ENCODE measurements at places on chromosomes 13 and 19. TPM values are rescaled to one million over a fixed set of nuclear protein-coding genes. Genes with fewer than 3 reads are reported as not detected.

Gene MAP2K7
- polyA plus RNA-seq: 23.3 TPM

Gene MISP
- polyA plus RNA-seq: 0.19 TPM

Gene PRR19
- 0.49 TPM for polyA plus RNA-seq

Gene ZNF566
- polyA plus RNA-seq: 8.5 TPM

Gene LILRA6
- 1.2 TPM for polyA plus RNA-seq

Gene TRIP10
- polyA plus RNA-seq: 58.5 TPM

Gene MEIOSIN
- polyA plus RNA-seq: not detected

Gene SULT2A1
- not detected for polyA plus RNA-seq

Gene CEACAM4
- 0.16 TPM for polyA plus RNA-seq

Gene RPL13A
- 5,065 TPM for polyA plus RNA-seq

Gene CEACAM20
- not detected for polyA plus RNA-seq

Gene KIR3DL1
- polyA plus RNA-seq: not detected

Gene OR4F17
- polyA plus RNA-seq: not detected

Gene NCAN
- 0.16 TPM for polyA plus RNA-seq

Gene ZNF682
- polyA plus RNA-seq: 6.0 TPM

Gene CAPN12
- 0.92 TPM for polyA plus RNA-seq

Gene TUBA3C
- polyA plus RNA-seq: not detected

Gene SCN1B
- 6.3 TPM for polyA plus RNA-seq

Gene NLRP9
- not detected for polyA plus RNA-seq

Gene RFPL4A
- polyA plus RNA-seq: 2.0 TPM

Gene CYP4F2
- polyA plus RNA-seq: not detected

Gene CD33
- polyA plus RNA-seq: 3.8 TPM

Gene ZNF66
- polyA plus RNA-seq: 1.8 TPM

Gene ADGRE2
- 0.51 TPM for polyA plus RNA-seq

Gene PRR20C
- not detected for polyA plus RNA-seq

Gene TEX29
- 0.30 TPM for polyA plus RNA-seq

Gene HSPB6
- 853 TPM for polyA plus RNA-seq

Gene C1QTNF9B
- polyA plus RNA-seq: 2.0 TPM

Gene ZSCAN5B
- not detected for polyA plus RNA-seq

All from forelimb muscle (tissue), 1 donor.